ENCODE measurements at places on chromosomes 11 and 22.

GRCh38 chr11:7292922-7293321, 41.2 kb downstream of the SYT9 start:
- no peak for DNase-seq
- H3K36me3 ChIP-seq: no peaks in the 10 kb centered on the region
- no peak overlapping the region for H3K27ac ChIP-seq
- no peak overlapping the region for H3K4me3 ChIP-seq
- no peaks in the 10 kb centered on the region for H3K4me1 ChIP-seq

DNA sequence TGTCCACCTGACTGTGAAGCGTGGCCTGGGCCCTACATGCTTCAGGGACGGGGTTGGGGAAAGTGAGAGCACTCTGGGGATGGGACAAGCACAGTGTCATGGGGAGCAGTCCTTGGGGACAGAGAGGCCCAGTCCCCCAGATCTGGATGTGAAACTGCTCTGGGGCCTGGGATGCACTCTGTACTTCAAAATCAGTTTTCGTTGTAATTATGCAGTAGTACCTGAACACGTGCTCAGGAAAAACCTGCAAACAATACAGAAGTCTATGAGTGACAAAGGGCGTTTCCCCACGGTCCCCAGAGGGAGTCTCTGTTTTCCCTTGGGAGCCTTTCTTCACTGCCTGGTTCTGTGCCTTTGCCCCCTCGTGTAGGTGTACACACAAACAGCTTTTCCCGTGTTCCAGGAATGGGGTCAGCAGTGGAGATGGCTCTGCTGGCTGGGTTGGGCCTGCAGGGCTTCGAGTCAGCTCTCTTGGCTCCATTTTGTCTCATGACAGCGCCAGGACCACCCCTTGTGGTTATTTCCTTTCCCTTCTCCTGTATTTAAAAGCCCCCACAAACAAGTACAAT, 5.2 kb upstream of the TNFRSF13C start:
- H3K27ac ChIP-seq: no peak overlapping the region
- no peaks in the 10 kb centered on the region for H3K4me1 ChIP-seq
- peaks cover 22% of the 10 kb centered on the region for H3K27me3 ChIP-seq
- H3K4me3 ChIP-seq: no peak overlapping the region
- H3K36me3 ChIP-seq: no peaks in the 10 kb centered on the region
- DNase-seq: no peak

- H3K27me3 ChIP-seq: no peaks in the 10 kb centered on the region
- H3K27ac ChIP-seq: no peak overlapping the region
- DNase-seq: no peak
- peaks cover 7% of the 10 kb centered on the region for H3K4me1 ChIP-seq
- no peaks in the 10 kb centered on the region for H3K36me3 ChIP-seq
- no peak overlapping the region for H3K4me3 ChIP-seq
Observed at GRCh38 chr11:114106986-114107385, 47.5 kb downstream of the ZBTB16 start.

GRCh38 chr22:36285545-36285944, 32.6 kb downstream of the APOL1 start:
- H3K36me3 ChIP-seq: peaks cover 64% of the 10 kb centered on the region
- no peaks in the 10 kb centered on the region for H3K27me3 ChIP-seq
- no peak overlapping the region for H3K27ac ChIP-seq
- DNase-seq: no peak

- H3K4me3 ChIP-seq: no peak overlapping the region
- no peaks in the 10 kb centered on the region for H3K4me1 ChIP-seq
- H3K27ac ChIP-seq: no peak overlapping the region
- no peaks in the 10 kb centered on the region for H3K36me3 ChIP-seq
Observed at GRCh38 chr11:996681-997080, 39.8 kb downstream of the MUC6 start.

Measured in GM23338 (cell line).